ENCODE measurements at places on chromosomes 6 and 20. TPM values are rescaled to one million over a fixed set of nuclear protein-coding genes. Genes with fewer than 3 reads are reported as not detected.

Gene HLA-DQB1
- 81.2 TPM for polyA plus RNA-seq

Gene TGM3
- not detected for polyA plus RNA-seq

Gene FABP7
- 0.16 TPM for polyA plus RNA-seq

Gene DPPA5
- polyA plus RNA-seq, result not detected

Gene TREML2
- not detected for polyA plus RNA-seq

Gene NKX2-4
- not detected for polyA plus RNA-seq

Gene PEX3
- polyA plus RNA-seq, result 6.9 TPM

Gene LZTS3
- polyA plus RNA-seq, result 7.9 TPM

- no peak for DNase-seq
Observed at GRCh38 chr6:137927777-137928218, 60.7 kb downstream of the TNFAIP3 start.

- DNase-seq, result no peak
Observed at GRCh38 chr20:6765469-6766058, 1.9 kb upstream of the BMP2 start.

DNA sequence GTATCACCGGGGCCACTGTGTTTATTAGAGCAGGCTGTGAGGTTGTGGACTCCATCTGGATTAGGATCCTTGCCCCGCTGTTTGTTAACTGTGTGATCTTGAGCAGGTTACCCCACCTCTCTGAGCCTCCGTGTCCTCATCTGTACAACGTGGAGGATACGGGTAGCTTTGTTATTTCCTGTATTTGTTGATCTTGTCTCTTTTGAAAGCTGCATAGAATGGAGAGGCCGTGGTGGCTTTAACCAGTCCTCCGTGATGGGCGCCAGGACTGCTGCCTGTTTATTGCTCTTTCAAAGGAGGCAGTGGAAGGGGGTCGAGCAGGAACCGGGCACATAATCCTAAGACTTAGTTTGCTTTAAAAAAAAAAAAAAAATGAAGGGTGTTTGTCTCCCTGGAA, 22.9 kb downstream of the BCAS4 start:
- no peak for DNase-seq

DNA sequence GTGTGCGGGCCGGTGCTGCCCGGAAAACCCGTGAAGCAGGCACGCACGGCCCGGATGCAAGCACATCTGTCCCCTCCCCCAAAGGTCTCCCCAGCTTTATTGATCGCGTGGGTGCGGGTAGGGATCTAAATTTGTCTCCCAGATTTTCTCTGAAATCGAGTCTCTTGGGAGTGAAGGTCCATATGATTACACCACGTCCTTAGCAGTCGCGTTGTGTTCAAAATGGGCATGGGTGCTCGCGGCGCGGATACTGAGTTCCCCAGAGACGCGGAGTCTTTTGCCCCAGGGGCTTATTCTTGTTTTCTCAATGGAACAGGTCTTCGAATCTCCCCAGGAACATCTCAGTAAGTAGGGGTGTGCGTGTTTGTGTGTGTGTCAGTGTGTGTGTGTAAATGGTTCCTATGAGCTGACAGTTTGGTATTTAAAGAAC, 2.8 kb upstream of the ZNF292 start:
- DNase-seq, result no peak

DNA sequence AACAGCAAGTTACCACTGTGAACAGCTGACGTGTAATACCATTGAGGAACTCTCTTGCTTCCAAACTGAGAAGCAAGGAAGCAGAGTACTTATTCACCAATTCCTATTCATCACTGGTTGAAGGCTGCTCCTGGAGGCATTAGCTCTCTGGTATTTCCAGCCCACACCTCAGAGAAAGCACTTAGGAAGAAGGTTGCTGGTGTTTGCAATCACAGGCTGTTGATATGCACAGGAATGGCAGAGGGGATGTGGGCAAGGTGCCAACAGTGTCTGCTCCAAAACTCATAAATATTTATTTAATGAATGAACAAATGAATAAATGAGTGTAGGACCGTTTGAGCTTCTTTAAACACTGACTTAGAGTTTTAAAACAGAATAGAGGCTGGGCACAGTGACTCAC, 6.9 kb upstream of the RRBP1 start:
- DNase-seq, result no peak

- DNase-seq, result no peak
Observed at GRCh38 chr20:7926767-7927166, 13.5 kb downstream of the HAO1 start.

- no peak for DNase-seq
Observed at GRCh38 chr6:118317581-118318563, 230.2 kb upstream of the PLN start.

DNA sequence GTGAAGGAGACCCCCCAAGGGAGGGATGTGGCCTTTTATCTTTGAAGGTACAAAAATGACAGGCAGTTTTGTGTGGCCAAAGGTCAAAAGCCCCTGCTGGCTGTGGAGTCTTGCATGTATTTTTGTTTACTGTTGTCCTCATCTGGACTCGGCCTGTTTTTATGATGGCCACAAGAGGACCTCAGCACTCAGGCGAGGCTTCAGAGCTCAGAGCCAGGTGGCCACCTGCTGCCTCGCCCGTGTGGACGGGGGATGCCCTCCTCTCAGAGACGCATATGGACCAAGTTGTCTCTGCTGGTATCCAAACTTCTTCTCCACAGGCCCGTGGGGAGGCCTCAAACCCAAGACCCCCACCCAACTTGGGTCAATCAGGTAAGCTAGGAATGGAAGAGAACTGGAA, 118.2 kb downstream of the DACT2 start:
- no peak for DNase-seq

- DNase-seq, result no peak
Observed at GRCh38 chr6:19209202-19209601, 628.0 kb upstream of the ID4 start.

DNA sequence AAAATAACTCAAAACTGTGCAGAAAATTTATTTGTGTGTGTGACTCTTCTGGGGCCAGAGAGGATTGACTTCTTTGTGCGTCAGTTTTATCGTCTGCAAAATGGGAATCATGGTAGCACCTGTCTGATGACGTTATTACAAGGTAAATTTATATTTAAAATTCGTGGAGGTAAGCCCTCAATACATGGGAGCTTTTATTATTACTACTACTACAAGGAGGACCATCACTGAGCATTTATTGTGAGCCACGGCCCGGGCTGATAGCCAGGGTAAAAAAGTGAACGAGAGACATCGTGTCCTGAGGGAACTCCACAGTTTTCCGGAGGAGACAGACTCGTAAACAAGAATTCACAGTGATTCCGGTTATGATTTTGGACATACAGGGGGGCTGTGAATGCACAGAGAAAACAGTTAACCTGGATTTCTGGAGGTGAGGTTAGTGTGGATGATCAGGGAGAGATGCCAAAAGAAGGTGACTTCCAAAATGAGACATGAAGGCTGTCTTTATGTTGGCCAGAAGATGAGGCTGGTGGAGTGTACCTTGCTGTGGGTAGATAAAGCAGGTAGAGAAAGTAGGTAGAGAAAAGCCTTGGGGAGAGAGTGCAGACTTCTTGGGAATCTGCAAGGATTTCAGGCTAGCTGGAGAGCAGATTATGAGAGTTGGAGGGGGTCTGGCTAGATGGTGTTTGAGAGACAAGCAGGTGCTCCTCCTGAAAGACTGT, 10.6 kb upstream of the SERINC3 start:
- DNase-seq, result peak; percentile 35

DNA sequence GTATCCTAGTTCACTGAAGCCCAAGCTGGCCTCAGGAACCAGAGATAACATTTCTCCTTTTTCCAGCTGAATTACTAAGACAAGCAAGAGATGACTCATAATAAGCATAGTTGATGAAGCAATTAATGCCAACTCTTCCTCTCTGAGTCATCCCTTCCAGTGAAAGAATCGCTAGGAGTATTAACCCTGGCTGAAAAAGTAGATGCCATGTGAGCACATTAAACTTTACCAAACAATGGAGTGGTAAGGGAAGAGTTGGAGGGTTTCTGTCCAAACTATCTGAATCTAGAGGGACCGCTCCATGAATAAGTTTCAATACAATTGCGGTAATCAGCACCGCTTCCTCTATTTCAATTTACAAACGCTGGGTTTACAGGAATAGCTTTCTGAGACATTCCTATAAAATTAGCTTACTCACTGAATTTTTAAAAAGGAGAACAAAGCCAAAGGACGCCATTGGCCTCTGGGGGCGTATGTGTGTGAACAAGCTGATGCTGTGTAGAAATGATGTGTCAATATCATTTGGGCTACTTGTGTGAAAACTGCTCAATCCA, 48.3 kb downstream of the ATXN1 start:
- DNase-seq, result no peak

- no peak for DNase-seq
Observed at GRCh38 chr6:169858293-169858934, 107.0 kb downstream of the ERMARD start.

DNA sequence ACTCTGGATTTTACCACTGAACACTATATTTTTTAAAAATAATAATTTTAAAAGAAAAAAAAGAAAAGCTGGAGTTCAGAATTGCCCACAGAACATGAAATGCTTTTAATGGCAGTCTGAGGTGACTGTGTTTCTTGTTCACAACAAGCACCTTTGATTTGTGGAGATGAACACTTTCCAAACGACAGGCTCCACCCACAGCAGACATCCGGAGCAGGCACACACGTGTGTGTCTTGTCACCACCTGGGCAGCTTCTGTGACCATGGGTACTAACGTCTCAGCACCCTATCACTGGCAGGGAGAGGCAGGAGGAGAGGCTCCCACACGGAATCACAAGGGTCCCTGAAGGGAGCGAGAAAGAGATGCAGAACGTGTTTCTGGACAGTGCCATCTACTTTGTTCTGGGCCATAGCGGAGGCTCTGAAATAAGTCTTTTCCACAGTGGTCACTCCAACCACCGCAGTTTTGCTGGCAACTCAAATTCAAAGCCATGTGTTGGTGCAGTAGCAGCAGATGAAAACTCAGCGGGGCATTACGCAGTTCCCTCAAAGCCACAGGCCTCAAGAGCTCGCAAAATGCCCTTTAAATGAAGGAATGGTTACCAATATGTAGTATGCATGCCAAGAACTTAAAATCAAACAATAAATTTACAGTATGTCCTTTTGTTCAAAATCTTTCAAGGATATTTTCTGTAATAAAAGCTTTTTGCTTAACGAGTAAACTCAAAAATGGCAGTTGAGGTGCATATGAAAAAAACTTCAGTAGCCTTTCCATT, 242.2 kb downstream of the FOXC1 start:
- no peak for DNase-seq

DNA sequence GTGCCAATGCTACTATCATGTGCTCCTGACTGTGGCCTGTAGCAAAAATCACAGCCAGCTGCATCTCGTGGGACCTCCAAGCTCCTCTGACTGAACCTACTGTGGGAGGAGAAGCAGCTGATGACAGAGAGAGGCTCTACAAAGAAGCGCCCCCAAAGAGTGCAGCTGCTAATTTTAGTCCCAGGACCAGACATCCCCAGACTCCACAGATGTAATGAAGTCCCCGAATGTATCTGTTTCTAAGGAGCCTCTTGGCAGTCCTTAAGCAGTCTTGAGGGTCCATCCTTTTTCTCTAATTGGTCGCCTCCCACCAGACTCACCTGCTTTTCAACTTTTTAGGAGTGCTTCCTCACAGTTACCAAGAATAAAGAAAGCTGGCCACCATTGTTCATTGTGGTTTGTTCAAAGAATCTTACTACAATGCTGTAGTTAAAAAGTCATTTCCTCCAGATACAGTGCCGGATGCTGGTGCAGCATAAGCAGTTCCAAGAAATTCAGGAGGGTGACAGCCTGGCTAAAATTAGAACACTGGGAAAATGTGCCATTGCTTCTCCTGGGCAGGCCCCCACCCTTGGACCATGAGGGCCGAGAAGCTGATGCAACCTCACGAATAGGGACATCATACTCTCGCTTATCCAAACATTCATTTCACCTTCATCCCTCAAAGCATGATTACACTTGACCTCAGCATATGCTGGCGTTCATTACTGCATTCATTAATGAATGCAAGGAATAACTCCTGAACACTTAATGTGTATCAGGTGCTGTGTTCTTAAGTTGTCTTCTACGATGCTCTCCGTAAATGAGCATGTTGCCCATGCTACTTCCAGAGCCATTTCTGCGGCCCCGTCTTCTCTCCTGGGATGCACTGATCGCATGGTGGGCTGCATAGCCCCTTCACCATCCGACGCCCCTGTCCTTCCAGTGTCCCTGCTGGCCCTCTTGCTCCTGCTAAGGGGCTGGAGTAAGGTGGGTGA, 66.4 kb downstream of the LY86 start:
- DNase-seq, result peak; percentile 82

DNA sequence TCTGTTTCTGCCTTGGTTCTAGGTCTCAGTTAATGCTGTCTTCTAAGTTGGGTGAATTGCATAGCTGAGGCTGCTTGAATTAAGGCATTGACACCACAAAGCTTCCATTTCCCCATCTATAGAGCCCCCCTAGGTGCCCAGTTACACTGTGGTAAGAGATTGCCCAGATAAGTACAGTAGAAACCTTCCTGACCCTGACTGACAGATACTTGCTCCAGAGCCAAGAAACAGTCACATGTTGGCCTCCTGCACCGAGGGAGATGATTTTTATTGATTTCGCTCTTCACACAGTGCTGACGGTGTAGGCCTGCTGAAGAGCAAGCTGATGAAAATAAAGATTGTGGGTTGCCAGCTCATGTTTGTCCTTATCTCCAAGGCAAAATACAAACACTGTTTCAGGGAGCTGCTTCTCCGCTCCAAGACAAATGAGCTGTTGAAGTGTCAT, 67.9 kb downstream of the TRMT11 start:
- DNase-seq, result no peak

DNA sequence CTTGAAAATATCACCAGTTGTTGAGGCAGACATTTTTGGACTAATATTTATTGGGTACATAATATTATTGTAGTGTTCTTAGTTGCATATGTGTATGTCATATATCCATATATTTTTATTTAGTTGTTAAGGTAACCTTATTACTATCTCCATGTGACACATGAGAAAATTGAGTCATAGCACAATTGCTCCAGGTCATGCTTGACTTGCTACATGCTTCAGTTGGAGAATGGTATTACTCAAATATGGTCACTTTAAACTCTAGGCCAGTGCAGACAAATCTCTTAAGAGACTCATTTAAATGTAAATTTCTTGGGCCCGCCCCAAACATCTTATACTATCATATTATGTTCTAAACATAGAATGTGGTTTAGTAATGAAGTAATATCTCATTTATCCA, 246.1 kb downstream of the RIMS1 start:
- no peak for DNase-seq

Data from heart right ventricle (tissue), 16 donors.